Germinal center (tissue), 1 donor: ENCODE measurements at places on chromosomes 2 and 18.

- no peak for DNase-seq
Observed at GRCh38 chr2:138180692-138181386, 216.6 kb downstream of the HNMT start.

- DNase-seq = no peak
Observed at GRCh38 chr2:234027641-234028040, 22.9 kb upstream of the SPP2 start.

DNA sequence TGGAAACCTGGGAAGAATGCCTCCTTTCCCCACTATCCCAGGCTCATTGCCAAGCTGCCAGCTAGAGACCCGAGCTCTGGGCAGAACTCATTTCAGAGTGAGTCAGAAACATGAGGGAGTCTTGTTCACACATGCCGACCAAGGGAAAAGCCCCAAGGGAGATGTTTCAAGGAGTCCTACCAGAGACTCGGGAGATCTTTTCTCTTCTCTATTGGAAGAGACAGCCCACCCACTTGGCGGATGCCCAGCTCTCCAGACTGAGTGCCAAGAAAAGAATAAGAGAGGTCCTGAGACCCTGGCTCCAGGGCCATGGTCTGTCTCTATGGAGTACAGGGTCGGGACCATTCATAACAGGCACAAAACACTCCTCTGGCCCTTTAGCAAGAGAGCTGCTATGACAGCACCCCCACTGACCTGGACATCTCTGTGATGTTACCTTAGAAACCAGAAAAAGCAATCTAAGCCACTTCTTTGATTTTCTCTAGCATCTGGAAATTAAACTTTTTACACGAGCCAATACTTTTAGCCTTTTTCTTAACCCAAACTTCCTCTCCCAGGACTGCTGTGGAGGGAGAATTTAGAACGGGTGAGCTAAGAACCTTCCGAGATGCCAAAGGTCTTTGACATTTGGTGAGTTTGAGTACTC is 18.5 kb upstream of the IGFBP5 start:
- DNase-seq = no peak

DNA sequence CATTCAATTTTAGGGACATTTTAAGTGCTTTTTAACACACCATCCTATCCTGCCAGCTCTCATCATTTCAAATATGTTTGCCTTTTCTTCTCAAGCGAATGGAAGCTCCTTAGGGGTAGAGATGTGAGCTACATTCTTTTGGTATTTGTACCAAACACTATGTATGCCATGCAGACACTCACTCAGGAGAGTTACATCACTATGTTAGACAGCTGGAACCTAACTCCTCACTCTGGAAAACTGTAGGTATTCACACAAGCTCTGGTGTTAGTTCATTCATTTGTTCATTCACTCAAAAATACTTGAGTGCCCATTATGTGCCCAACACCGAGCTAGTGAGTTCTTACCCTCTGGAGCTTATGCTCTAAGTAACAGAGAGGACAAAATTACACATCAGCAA is 26.4 kb upstream of the RNU4ATAC start:
- DNase-seq = no peak

- DNase-seq = no peak
Observed at GRCh38 chr2:22442051-22442450, 942.9 kb upstream of the KLHL29 start.

- no peak for DNase-seq
Observed at GRCh38 chr2:11831415-11831814, 85.0 kb downstream of the LPIN1 start.

GRCh38 chr2:227164763-227165291 is 403 bp downstream of the COL4A3 start:
- DNase-seq = peak; percentile 60

DNA sequence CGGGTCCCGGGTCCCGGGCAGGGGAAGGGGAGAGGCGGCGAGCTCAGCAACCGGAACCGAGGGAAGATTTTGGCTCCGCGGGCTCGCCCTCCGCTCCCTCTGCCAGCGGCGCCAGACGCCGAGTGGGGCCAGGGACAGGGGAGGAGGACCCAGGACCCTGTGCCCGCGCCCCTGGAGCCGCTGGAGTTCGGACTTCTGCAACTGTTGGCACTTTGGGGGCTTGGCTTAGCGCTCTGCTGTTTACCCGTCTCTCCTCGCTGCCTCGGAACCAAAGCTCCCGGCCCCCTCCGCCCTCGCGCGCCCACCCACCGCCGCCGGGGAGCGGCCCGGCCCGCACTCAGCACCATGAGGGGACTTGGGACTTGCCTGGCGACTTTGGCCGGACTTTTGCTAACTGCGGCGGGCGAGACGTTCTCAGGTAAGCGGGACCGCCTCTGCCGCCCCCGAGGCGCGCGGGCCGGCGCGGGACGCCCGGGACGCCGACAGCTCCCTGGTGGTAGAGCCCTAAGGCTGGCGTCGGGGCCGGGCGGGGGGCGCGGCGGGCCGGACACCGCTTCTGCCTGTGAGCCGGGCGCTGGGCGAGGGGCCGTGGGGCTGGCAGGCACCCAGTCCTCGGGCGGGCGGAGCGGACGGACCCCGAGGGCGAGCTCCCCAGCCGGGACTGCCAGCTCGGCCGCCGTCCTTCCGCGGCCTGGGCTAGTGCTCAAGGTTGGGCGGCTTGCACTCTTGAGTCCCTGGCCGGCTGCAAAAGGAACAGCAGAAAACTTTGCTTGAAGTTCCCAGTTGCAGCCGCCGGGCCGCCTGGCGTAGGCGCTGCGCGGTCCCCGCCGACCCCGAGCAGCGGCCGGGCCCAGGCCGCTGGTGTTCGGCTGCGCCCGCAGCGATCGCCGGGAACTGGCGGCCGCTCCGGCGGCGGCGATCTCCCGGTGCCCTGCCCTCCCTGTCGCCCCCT is 634 bp downstream of the PTPRM start:
- DNase-seq = peak; percentile 14

- no peak for DNase-seq
Observed at GRCh38 chr2:7109533-7109885, 192.3 kb downstream of the RNF144A start.

GRCh38 chr2:121588357-121588756 is 57.7 kb downstream of the RNU4ATAC start:
- no peak for DNase-seq

DNA sequence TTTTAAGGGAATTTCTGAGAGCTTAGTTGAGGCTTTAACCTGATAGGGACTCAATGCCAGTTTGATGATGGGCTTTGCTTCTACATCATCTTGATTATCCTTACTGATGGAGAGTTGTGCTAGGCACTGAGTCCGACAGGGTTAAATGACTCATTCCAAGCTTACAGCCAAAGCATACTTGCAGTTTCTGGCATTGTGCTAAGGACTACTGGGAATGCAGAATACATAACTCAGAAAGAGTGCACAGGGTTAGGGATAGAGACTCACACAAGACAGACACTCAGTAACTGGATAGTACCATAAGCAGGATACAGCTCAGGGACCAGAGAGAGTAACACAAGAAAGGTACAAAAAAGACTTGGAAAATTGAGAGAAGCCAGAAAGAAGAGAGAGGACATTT is 94.1 kb upstream of the SLC14A2 start:
- DNase-seq = no peak

DNA sequence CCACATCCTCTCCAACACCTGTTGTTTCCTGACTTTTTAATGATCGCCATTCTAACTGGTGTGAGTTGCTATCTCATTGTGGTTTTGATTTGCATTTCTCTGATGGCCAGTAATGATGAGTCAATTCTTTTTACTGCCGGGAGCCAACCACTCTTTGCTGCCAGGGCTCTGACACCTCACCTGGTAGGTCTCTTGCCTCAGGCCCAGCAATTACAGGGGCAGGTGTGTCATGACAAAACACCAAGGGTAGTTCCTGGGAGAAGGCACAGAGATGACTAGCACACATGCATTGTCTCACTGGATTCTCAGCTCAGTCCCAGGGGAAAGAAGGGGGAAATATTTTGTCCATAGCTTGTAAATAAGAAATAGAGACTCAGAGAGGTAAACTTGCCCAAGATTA is 122.3 kb downstream of the CHST9 start:
- no peak for DNase-seq

GRCh38 chr2:9737053-9737875 is 106.0 kb upstream of the TAF1B start:
- peak; percentile 50 for DNase-seq

DNA sequence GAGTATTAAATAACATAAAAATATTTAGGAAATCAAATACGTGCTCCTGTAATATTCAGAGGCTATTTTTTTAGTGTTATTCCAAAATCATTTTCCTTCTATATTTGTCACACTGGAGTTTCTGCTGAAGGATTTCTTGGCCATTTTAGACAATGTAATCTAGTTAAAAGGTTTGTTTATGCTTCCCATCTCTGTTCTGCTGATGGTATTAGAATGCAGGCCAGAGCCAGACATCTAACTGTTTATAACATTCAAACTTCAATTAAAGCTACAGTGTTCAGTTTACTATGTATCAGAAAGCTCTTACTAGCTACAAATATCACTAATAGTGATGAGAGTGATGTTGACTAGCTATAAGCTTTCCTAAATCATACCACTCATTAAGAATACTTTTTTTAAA is 7.9 kb downstream of the MBD5 start:
- DNase-seq = no peak
